Activated CD4-positive, alpha-beta T cell treated with anti-CD3 and anti-CD28 coated beads for 36 hours (primary cell): ENCODE measurements at places on chromosomes 3 and 15. TPM values are rescaled to one million over a fixed set of nuclear protein-coding genes. Genes with fewer than 3 reads are reported as not detected.
A peak's percentile ranks its signal among the peaks of the same experiment; 100 is the strongest.

Gene GHSR
- not detected for total RNA-seq

Gene MKRN3
- total RNA-seq: 2.2 TPM

Gene LEKR1
- total RNA-seq: 0.37 TPM

DNA sequence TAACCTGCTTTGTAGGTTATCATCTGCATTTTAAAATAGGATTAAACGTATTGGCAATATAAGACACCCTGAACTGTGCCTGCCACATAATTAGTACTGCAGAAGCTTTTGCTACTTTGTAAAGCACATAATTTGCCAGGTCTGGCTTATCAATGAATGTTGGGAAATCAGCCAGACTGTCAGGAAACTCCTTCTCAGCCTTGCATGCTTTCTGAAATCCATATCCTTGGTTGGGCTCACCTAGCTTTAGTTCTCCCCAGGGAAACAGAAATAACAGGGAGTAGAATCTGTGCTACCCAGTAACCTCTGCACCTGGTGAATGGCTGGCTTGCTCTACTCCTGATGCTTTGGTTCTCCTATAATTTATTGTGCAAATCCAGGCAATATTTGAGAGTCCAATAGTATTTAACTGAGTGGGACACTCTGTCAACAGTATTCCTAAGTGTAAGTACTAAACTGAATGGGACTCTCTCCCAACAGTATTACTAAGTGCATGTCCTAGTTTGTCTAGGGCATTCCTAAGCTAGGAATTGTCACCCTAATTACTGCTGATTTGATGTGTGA, 354.5 kb downstream of the WDR72 start:
- no peak for DNase-seq

- no peak for DNase-seq
Measured at GRCh38 chr15:33888176-33888575, 80.1 kb upstream of the CHRM5 start.

DNA sequence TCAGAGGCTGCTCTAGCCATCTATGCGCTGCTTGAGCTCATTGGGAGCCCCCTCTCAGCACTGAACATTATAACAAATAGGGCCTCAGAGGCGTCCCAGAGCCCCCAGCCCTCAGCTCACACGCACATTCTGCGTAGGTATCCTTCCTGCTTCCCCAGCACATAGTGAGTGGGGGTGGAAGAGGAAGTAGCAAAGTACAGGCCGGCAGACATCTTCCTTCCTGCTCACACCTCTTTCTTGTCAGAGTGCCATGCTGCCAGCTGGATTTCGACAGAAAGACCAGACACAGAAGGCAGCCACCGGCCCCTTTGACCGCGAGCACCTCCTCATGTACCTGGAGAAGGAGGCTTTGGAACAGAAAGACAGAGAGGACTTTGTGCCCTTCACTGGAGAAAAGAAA, 16.6 kb downstream of the TMOD2 start:
- DNase-seq: peak; percentile 15

DNA sequence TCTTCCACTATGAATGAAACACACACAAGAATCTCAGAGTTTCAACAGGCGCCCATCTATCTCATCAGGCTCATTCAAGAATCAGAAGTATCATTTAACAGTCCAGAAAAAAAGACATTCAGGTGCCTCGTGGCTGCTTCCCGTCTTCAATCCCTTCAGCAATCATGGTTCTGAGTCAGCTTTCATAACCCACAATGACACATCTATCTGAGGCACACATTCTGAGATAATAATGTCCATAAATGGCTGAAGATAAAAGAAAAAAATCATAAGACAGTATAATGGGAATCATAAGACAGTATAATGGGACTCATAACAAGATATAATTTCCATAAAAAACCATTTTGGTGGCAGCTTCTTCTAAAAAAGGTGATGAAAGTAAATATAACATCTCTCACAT, 52.4 kb downstream of the TNIK start:
- peak; percentile 34 for DNase-seq

GRCh38 chr3:139434764-139435307, 41.5 kb downstream of the RBP2 start:
- no peak for DNase-seq

DNA sequence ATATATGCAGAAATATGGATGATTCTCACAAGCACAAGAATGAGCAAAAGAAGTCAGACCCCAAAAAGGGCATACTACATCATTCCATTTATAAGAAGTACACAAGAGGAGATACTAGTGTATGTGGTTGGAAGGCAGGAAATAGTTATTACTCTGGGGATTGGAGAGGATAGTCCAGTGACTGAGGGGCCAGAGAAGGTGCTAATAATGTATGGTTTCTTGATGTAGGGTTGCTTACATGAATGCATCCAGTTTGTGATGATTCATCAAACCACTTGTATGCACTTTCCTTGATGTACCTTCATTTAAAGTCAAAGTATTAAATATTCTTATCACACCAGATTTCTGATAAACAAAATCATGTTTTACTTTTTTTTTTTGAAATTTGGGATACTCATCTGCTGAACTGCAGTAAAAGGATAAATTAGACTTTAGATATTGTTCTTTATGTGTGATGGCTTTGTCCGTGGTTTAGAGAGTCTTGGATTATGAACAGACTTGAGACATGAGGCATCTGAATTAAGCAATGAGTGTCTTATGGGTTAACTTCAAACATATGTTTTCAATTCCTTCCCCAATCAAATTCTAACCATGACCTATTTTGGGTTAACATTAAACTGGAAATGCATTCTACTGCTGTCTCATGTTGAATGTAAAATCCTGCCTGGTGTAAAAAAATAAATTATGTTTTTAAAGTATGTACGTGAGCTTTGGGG, 171.2 kb downstream of the SEMA6D start:
- DNase-seq: no peak

DNA sequence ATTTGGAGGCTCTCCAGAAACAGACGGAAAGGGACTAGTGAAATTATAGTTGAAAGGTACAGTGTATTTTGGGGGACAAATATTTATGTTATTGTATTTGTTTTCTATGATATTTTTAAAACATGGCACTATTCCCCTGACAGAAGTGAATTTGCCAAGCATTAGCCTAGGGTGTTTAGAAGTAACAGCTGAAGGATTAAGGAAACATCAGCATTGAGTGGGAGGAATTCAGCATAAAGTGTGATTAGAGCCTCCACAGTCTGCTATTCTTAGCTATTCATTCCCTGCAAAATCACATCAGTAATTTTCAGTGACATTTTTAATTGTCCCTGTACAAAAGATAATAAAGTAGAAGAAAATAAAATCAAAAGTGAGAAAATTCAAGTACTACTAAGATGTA, 231.4 kb downstream of the ROBO2 start:
- DNase-seq: no peak

DNA sequence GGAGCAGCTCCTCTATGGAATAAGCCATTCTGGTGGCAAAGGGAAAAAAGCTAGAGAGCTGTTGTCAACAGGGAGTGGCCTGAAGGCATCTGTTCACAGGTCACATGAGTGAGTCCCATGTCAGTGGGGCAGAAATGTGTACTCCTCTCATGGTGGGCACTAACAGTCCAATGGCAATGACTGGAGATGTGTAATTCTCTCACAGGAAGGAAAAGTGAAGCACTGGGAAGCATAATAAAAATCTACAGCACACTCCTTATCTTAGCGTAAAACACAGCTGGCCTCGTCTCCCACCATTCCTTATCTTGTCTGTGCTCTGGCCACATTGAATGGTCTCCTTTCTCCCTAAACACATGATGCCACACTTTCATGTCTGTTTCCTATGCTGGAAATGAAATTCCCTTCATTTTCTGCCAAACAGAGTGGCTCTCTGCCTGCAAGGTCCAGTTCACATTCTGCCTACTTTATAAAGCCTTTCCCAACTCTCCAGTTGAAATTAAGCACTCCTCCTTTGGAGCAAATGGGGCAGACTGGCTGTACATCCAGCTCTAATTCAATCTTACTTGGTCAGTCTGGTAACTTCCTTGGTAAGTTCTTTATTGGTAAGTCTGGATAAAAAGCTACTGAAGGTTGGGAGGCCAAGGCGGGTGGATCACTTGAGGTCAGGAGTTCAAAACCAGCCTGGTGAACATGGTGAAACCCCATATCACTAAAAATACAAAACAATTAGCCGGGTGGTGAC, 139.8 kb downstream of the RPL22L1 start:
- no peak for DNase-seq

DNA sequence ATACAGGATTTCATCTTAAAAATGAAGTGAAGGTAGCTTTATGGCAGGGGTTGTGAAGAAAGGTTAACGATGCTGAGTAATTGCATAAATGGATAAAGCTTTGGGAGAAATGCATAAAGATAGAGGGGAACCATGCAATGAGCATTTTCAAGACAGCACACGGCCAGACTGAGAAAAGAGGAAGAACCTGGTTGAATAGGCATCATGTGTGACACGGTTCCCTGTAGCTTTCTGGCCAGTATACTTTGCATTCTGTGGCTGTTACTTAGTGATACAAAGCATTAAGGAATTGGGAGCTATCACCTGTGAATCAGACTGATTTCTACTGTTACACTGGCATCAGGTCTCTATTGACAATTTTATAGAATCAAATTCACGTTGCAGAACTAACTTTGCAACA, 33.3 kb downstream of the NR2C2 start:
- DNase-seq: no peak
